CD4-positive, alpha-beta T cell (primary cell): ENCODE measurements at places on chromosomes 3 and 15.

DNA sequence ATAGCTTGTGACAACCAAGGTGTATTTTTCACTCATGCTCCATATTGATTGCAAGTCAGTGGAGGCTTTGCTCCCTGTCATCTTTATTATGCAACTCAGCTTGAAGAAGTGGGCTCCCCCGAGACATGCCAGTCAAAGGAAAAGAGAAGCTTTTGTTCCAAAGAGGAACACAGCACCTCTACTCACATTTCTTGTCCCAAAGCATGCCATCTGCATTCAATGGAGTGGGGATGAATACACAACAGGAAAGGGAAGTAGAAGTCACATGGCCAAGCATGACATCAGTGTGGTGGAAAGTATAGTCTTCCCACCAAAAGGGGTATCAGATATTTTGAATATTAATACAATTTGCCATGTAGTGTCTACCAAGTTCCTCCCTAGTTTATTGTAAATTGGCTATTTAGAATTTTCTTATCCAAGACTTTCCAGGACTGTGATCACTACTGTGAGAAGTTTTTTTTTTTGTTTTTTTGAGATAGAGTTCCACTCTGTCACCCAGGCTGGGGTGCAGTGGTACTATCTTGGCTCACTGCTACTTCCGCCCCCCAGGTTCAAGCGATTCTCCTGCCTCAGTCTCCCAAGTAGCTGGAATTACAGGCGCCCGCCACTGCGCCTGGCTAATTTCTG lies 114.5 kb downstream of the GMPS start:
- no peak for DNase-seq

DNA sequence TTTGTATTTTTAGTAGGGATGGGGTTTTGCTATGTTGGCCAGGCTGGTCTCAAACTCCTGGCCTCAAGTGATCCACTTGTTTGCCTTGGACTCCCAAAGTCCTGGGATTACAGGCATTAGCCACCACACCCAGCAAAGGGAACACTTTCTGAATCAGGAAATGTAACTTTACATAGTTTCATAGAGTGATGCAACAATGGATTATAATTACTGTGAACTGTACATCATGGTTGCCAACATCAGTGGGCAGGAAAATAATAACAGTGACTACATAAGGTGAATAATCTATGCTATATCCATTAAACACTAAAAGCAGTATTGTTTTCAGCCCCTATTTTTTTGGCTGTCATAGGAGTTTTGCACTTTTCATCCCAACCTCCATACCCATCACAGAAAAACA lies 5.0 kb upstream of the KPNA1 start:
- DNase-seq, result no peak

GRCh38 chr15:61227950-61228936 lies 859 bp downstream of the RORA start:
- DNase-seq, result no peak

- DNase-seq, result no peak
Measured at GRCh38 chr3:169993761-169994160, 27.2 kb downstream of the SEC62 start.

GRCh38 chr3:115671761-115672455 lies 48.6 kb downstream of the GAP43 start:
- no peak for DNase-seq

DNA sequence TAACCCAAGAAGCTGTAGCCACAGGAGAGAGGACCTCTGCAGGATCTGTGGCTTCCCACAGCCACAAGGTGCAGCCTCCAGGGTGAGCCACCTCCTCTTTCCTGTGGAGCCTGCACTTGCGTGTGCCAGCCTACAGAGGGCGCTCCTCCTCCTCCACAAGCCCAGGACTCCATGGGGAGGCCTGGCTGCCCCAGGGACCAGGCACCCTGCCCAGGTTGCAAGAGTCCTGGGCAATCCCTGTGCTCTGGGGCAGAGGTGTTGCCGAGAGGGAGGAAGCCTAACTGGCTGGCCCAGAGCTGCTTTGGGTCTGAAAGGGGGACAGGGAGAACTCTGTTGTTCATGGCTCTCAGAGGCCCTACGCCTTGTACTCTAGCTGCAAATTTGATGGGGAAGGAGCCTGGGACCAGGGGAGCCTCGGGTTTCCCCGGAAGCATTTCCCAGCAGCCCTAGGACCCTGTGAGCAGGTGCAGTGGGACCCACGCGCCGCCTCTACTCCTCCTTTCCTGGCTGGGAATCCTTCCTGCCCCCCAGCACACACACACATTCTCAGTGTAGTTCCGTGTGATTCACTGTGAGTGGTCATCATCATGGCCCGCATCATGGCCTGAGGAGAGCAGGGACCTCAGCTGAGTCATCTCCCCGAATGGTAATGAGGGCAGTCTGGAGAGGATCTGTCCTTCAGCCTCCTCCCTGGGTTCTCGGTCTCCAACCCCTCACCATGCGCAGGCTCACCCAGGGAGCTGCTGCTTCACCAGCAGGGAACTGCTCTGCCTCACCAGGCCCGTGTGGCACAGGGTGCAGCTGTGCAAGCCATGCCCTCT lies 24.3 kb downstream of the TBC1D21 start:
- DNase-seq, result peak; percentile 25

DNA sequence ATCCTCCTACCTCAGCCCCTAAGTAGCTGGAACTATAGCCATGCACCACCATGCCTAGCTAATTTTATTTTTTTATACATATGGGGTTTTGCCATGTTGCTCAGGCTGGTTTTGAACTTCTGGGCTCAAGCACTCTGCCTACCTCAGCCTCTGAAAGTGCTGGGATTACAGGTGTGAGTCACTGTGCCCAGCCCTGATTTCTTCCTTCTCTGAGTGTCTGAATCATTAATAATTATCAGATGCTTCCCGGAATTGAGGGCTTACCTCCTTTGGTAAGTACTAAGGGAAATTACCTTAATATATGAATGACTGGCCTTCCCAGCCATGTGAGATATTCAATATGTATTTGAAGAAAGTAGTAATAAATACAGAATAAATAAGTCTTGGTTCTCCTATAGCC lies 7.2 kb downstream of the CLPX start:
- no peak for DNase-seq

DNA sequence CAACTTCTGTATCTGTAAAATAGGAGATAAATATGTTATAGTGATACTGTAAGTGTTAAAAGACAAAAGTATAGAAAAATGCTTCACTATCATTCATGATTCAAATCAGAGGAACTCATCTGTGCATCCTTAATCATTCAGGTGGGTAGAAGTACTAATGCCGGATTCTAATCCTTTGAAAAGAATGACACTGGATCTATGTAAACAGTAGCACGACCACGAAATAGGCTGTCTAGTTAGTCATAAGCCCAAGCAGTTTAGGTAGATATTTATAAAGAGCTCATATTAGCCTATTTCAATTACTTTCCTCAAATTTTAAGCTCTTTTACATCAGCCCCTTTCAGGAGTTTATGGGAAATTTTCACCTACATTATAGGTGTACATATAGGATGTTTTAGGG lies 437.9 kb downstream of the SOX2 start:
- no peak for DNase-seq
